ENCODE measurements at places on chromosomes 5 and 9. TPM values are rescaled to one million over a fixed set of nuclear protein-coding genes. Genes with fewer than 3 reads are reported as not detected.

GRCh38 chr9:120184266-120184665, 395.7 kb downstream of the CDK5RAP2 start:
- DNase-seq: no peak

GRCh38 chr5:81986126-81986525, 14.3 kb downstream of the ATG10 start:
- DNase-seq: no peak

DNA sequence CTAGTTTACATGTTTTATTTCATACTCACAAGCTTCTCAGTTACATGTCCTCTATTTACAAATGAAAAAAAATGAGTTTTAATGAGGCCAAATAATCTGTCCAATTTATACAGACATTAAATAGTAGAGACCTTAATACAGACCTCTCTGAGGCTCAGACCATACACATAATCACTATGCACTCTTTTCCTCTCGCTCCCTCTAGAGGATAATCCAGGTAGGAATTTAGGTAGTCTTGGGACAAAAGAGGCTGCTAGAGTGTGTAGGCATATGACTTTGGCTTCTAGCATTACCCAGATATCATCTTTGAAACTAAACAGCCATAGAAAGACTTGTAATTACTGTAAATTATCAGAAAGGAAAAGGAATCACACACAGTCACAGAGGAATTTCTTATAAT, 444.7 kb downstream of the HINT1 start:
- peak; percentile 81 for DNase-seq

DNA sequence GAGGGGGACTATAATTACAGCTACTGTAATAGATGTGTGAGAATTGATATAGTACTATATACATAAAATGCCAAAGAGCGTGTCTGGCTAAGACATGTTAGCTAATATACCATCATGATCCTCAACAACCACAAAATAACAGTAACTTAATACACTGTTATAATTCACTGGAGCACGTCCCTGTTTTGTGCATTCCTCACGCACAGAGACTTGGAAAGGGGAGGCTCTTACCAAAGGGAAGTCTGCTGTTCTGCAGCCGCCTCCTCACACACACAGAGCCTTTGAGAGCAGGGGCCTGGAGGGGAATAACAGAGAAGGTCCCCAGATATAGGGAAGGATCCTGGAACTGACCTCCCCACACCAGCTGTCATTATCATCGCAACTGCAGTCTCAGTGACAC, 97.3 kb downstream of the ANKRD18A start:
- DNase-seq: no peak

DNA sequence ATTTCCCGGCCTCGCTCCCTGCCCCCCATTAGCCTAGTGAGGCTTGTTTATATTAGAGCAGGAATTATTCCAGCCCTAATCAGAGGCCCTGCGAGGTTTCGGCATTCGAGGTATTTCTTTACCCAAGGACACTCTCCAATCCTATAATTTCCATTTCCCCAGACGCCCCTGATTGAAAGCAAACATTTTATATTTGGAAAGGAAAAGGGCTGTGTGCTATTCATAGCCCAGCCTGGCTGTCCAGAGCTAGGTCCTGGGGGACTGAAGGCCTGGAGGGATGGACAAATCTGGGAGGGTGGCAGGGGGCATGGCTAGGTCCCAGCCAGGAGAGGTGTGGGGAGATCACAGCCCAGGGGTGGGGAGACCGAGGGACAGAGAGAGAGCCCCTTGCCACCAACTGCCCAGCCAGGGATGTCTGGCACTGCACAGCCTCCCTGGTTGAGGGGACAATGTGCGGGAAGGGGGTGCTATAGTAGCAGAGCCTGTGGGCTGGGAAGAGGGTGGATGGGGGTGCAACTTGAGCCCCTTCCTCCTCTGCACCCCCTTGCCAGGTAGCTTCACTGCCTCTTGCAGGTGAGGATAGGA, 125.1 kb downstream of the BARX1 start:
- DNase-seq: no peak

- no peak for DNase-seq
Observed at GRCh38 chr5:23483090-23483489, 24.3 kb upstream of the PRDM9 start.

DNA sequence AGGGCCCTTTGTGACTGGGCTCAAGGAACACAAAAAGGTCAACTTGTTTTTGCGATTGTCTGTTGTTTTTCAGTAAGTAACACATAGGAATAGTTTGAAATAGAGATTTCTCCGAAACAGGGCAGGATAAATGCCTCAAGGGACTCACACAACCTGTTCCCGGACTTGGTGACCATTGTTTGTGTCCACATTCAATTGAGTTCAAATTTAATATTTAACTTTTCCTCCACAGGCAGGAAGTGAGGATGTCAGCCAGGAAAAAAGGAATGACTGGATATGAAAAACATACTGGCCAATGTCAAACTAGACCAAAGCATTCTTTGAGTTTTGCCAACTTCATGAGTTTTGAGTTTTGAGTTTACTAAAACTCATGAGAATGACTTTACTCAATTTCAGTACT, 72.7 kb downstream of the SPATA31C2 start:
- no peak for DNase-seq

- DNase-seq: no peak
Observed at GRCh38 chr5:120162321-120162720, 301.8 kb upstream of the PRR16 start.

- DNase-seq: no peak
Observed at GRCh38 chr9:121404906-121405305, 34.9 kb upstream of the STOM start.

DNA sequence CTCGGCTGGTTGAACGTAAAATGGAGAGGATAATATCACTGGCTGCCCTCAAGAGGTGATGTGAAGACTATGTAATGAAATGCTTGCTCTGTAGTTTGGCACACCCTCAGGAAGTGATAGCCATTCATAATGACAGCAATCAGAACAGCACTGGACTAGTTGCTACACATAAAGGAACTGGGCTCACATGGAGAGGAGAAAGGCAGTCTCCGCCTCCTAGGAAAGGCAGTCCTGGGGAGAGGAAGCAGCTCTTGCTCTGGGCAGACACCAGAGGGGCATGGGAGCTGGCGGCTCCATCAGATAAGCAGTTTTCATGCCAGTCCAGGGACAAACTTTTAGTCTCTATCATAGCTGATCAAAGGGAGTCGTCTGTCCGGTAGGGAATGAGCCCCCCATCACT, 46.9 kb downstream of the ARHGEF37 start:
- no peak for DNase-seq

Gene GLDC
- polyA plus RNA-seq: 63.5 TPM

Data from GM23338 (cell line).